GM04504 (cell line): ENCODE measurements at places on chromosomes 12 and 14.

- no peak for DNase-seq
Observed at GRCh38 chr12:52156757-52157565, 34.9 kb downstream of the KRT80 start.

DNA sequence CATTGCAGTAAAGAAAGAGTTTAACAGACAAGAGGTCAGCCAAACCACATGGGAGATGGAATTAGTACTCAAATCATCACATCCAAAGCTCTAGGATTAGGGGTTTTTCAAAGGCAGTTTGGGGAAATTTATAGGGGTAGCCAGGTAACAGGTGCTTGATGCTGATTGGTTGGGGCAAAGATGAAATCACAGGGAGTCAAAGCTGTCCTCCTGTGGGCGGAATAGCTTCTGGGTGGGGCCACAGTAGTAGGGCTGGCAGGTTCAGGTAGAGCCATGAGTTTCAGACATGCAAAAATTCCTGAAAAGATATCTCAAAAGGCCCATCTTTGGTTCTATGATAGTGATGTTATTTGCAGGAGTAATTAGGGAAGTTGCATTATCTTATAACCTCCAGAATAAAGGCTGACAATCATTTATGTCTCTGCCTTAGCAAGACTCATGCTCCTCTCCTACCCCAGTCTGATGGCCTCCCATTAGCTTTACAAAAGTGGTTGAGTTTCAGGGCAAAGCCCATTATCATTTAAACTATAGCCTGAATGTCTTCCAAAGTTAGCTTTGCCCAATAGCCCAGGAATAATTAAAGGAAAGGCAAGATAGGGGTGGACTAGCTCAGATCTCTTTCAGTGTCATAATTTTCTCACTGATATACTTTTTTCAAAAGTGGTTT, 42.1 kb upstream of the CNTN1 start:
- DNase-seq: no peak

GRCh38 chr12:62995097-62995496, 60.1 kb upstream of the PPM1H start:
- DNase-seq: no peak

DNA sequence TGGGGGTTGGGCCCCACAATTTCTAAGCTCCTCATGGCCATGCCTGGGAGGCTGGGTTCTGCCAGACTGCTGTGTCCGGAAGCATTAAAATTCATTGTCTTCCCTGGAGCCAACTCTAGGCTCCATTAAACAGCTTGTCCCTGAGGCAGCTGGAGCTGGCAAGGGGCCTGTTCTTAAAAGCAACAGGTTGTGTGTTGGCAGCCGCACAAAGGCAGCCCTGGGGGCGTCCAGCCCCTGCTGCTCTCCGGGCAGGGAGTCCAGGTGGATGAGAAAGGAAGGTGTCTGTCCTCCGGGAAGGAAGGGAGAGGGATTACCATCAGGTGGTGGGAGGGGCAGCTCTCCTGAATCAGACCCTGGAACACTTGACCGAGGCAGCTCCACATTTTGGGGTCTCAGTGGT, 98.9 kb downstream of the CHST11 start:
- no peak for DNase-seq

- no peak for DNase-seq
Observed at GRCh38 chr14:73684627-73685026, 29.6 kb downstream of the PNMA1 start.

DNA sequence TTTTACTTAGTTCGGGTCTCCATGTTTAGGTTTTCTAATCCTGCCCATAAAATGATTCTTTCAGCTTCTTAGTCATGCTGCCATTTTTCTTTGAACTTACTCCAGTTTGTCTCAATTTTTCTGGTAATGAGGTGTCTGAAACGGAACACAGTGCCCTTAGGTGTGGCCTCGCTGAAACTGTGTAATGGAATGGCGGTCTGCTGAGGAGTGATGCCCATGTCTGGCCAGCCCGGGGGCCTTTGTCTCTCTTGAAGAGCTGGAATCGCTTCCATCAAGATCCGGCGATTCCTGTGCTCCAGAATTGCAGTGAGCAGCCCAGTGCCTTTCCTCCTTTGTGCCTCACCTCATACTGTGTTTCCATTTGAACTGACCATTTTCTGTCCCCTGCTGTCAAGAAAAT, 112.5 kb downstream of the FBXL14 start:
- DNase-seq: no peak

- no peak for DNase-seq
Observed at GRCh38 chr12:49059299-49060171, 1.1 kb downstream of the KMT2D start.

- DNase-seq: no peak
Observed at GRCh38 chr12:91651728-91652127, 469.1 kb upstream of the DCN start.
